CD4-positive, alpha-beta T cell treated with Interferon alpha-2 for 1 hour (primary cell): ENCODE measurements at places on chromosomes 6 and 20.

DNA sequence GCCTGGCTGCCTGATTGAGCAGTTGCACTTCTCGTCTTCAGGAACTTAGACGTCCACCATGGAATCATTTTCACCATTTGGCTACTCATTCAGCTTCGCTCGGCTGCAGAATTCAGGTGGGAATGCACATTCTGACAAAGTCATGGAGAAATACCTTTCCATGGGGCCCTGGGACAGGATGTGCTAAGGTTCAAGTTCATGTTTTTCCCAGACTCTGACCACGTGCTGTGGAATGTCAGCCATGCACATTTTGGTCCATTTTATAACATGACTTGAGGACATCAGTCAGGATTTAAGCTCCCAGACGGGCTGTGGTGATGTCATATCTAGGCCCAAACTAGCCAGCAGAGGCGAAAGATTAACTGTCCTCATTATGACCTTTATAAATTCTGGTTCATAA is 205.3 kb downstream of the TBXT start:
- DNase-seq, result no peak

DNA sequence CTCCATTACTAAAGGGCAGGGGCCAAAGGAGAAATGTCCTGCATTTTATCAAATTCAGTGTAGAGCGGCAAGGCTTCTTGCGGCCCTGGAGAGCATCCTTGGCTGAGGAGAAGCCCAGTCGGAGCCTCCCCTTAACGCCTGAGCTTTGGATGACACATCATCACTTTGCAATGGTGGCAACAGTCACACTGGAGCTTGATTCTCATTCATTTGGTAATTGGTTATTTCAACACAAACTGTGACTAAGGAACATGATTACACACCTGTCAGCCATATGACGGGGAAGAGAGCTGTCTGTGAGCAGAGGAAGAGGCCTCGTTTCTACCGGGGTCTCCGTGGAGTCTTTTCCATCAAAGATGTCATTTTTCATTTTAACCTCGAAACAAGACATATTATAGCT is 81.4 kb downstream of the SOBP start:
- DNase-seq, result no peak

- DNase-seq, result no peak
Measured at GRCh38 chr20:60187683-60188082, 229.5 kb downstream of the CDH26 start.

- DNase-seq, result no peak
Measured at GRCh38 chr20:21685981-21686380, 19.5 kb upstream of the PAX1 start.
